Esophagus squamous epithelium (tissue), 5 donors: ENCODE measurements at places on chromosomes 16 and 17. TPM values are rescaled to one million over a fixed set of nuclear protein-coding genes. Genes with fewer than 3 reads are reported as not detected.

The TBC1D3I gene
- not detected for total RNA-seq

The CEP112 gene
- 7.1 TPM for total RNA-seq

- no peak for DNase-seq
Observed at GRCh38 chr16:67087291-67087690, 22.4 kb upstream of the PHAF1 start.

- DNase-seq = no peak
Observed at GRCh38 chr17:47279062-47279801, 25.6 kb downstream of the ITGB3 start.

The SDR42E2 gene
- not detected for total RNA-seq

DNA sequence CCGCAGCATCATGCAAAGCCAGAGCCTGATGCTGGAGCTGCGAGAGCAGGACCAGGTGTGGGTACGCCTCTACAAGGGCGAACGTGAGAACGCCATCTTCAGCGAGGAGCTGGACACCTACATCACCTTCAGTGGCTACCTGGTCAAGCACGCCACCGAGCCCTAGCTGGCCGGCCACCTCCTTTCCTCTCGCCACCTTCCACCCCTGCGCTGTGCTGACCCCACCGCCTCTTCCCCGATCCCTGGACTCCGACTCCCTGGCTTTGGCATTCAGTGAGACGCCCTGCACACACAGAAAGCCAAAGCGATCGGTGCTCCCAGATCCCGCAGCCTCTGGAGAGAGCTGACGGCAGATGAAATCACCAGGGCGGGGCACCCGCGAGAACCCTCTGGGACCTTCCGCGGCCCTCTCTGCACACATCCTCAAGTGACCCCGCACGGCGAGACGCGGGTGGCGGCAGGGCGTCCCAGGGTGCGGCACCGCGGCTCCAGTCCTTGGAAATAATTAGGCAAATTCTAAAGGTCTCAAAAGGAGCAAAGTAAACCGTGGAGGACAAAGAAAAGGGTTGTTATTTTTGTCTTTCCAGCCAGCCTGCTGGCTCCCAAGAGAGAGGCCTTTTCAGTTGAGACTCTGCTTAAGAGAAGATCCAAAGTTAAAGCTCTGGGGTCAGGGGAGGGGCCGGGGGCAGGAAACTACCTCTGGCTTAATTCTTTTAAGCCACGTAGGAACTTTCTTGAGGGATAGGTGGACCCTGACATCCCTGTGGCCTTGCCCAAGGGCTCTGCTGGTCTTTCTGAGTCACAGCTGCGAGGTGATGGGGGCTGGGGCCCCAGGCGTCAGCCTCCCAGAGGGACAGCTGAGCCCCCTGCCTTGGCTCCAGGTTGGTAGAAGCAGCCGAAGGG is 24.2 kb downstream of the C1QTNF1 start:
- DNase-seq = no peak

The SLC6A2 gene
- not detected for total RNA-seq

GRCh38 chr16:57022445-57022844 is 33.1 kb downstream of the NLRC5 start:
- no peak for DNase-seq

GRCh38 chr17:57109393-57110151 is 24.5 kb downstream of the AKAP1 start:
- DNase-seq = no peak

- DNase-seq = no peak
Observed at GRCh38 chr16:57341062-57341440, 17.5 kb upstream of the CCL22 start.

GRCh38 chr16:69496376-69496775 is 69.4 kb upstream of the NFAT5 start:
- no peak for DNase-seq

The GAA gene
- total RNA-seq = 28.3 TPM

- no peak for DNase-seq
Observed at GRCh38 chr17:58504826-58505351, 9.5 kb downstream of the MTMR4 start.

The HCFC1R1 gene
- 18.5 TPM for total RNA-seq

GRCh38 chr16:77591347-77591746 is 131.0 kb upstream of the NUDT7 start:
- no peak for DNase-seq

DNA sequence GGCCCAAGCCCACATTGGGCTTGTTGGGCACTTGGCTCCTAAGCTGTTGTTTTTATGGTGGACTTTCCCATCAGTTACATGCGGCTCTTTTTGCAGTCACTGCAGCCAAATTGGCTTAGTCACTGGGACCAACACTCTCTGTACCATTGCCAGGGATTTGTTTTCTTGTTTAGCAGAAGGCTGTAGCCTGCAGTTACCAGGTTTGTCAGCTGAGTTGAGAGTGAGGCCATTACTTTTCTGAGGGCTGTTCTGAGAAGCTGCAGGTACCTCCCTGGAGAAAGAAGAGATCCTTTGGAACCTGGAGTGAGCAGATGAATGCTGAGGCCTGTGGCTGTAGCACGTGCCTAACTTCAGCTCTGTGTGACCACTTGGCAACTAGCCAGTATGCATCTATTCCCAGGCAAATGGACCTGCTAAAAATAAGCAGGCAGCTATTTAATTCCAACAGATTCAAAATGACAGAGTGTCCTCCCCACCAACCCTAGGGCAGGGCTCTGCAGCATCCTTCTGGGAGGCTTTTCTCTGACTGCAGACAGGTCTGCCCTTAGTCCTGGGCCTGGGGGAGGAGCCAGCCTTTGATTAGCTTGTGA is 12.9 kb downstream of the AKAP1 start:
- DNase-seq = no peak

GRCh38 chr17:78250891-78251772 is 19.7 kb downstream of the TMEM235 start:
- no peak for DNase-seq

DNA sequence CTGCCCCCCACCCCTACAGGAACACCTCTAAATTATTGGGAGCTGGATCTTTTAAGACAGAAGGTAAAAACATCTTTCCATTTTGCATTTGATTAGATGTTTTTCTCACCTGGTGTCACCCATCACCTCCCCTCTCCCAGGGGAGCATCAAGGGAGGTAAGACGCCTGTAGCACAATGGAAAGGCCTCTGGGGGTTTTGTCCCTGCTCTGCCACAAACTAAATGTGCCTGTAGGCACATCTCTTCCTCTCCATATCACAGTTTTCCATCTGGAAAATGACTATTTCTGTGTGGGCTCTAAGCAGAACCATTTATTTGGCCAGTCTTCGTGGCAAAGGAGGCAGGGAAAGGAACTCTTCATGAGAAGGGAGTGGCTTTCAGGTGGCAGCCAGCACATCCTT is 76.6 kb downstream of the GNAO1 start:
- no peak for DNase-seq

The CDK3 gene
- total RNA-seq = 2.9 TPM

DNA sequence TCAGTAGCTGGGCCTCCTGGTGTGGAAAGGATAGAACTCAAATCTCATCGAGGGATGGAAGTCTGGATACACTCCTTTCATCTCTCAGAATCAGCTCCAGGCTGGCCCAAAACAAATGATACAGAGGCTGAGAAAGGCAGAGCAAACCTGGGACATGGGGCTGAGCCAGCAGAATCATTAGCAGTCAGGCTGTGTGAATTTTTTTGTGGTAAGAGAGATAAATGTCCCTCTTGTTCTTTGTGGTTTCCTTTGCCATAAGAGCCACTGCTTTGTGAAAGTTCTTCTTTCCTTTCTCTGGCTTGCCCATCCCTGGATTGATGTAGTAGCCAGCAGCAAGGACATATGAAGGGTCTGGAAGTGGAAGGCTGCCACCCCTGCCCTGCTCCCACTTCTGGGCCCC is 146.2 kb downstream of the CDH13 start:
- no peak for DNase-seq

GRCh38 chr16:85707528-85708095 is 18.9 kb upstream of the GINS2 start:
- no peak for DNase-seq
